ENCODE measurements at places on chromosomes 5 and 9. TPM values are rescaled to one million over a fixed set of nuclear protein-coding genes. Genes with fewer than 3 reads are reported as not detected.

KCNMB1 gene
- not detected for total RNA-seq

ADGRD2 gene
- total RNA-seq = not detected

COL23A1 gene
- not detected for total RNA-seq

OBP2A gene
- not detected for total RNA-seq

TAF11L4 gene
- total RNA-seq = not detected

Data from T-helper 1 cell treated with Interleukin-12 subunit alpha and Interleukin-12 subunit beta and Interleukin-4 antibody, amounts not matched to agents 30 ng/mL and 1 ng/mL, for 36 hours (primary cell).